Stimulated activated CD4-positive, alpha-beta T cell treated with anti-CD3 and anti-CD28 coated beads, Interleukin-1b, Interleukin-23, amount 100 ng/mL, for 1 hour (primary cell): ENCODE measurements at places on chromosomes 4 and X.

DNA sequence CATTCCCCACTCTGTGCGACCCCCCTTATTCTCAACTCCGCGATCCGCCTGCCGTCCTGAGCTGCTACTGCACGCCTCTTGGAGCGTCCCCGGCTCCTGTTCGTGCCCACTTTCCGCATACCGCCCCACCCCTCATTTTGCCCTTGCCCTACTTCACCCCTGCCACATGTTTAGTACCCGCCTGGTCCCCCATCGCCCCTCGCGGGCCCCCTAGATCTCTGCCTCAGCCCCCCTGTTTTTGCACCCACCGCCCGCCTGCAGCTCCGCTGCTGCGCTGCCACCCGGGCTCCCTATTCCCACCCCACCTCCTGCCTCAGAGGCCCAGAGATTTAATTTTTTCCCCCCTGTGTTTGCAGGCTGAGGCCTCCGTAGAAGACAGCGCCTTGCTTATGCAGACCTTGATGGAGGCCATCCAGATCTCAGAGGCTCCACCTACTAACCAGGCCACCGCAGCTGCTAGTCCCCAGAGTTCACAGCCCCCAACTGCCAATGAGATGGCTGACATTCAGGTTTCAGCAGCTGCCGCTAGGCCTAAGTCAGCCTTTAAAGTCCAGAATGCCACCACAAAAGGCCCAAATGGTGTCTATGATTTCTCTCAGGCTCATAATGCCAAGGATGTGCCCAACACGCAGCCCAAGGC, 1.4 kb downstream of the MAGED1 start:
- DNase-seq = no peak

DNA sequence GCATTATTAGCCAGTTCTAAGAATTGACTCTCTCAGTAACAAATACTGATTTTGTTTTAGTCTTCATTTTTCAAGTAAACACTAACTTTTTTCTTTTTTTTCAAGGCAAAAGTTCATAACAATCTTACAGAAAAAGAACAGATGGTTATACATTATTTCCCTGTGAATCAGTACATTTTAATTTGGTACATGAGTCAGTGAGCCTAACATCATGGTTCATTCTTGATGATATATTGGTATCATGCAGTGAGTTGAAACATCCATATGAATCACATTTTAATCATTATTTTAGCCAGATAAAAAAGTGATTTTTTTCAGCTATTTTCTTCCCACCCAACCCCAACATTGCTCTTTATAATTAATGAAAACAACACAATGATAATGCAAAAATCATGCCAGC, 184.3 kb upstream of the TACR3 start:
- DNase-seq = no peak

DNA sequence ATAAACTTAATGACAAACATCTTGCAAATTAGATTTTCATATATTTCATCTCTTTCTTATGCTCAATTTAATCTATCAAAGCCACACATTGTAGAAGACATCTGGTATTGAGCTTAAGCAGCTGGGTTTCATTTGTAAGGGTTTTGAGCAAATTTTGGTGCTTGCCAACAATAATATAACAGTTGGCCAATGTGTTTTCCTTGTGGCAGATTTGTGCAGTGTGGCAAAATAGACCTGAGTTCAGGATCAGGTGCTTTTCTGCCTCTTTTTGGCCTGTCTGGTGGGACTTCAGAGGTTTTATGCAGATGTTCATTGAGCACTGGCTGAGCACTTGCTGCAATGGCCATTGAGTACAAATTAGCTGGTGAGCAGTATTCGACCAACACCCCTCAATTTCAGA, 301.9 kb downstream of the BMPR1B start:
- no peak for DNase-seq

DNA sequence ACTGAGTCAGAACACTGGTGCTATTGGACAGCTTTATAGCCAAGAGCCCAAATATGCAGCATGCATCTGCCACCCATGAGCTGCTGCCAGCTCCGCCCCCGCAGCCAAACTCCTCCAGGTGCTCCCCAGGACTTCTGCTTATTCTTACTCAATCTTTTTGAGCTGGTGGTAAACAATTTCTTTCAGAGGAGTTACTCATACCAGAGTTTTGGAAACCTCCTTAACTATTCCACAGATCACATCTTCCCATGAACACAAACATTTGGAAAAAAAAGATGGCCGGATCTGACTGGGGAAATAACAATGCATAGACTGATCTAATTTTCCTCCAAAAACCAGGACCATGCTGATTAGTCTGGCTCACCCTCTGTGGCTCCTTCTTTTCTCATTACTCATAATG, 399.9 kb downstream of the GPM6A start:
- no peak for DNase-seq

DNA sequence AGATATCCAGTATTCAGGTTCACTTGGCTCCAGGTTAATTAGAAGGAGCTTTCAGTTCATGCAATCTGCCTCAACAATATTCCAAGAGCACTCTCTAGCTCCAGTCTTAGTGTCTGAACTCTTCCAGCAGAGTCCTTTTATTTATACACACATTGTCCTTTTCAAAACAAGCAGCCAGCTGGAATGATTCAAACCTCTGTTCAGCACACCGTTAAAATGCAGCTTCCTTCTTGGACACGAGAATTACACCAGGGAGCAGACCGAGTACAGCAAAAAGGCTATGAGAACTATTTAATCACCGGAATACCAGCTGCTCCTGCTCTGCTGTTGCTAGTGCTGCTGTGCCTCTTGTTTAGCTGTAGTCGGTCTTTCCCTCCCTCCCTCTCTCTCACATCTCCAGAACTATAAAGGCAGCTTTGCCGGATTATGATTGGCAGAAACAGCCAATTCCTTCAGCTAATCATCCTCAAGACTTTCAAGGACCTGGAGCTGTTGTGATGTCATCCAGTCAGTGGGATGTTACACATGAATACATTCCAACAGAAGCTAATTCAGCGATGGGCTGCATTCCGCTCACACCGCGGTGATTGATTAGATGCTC, at the start of gene NDST4:
Gene NDST4, minus strand, starts transcription at position 115 of the 601 bp plus-strand sequence. CDS start 36,584 bp downstream, outside the sequence.
- DNase-seq = no peak

GRCh38 chr4:58093352-58093751, 983.2 kb upstream of the IGFBP7 start:
- no peak for DNase-seq

GRCh38 chrX:129161108-129161507, 362.2 kb downstream of the SMARCA1 start:
- no peak for DNase-seq

DNA sequence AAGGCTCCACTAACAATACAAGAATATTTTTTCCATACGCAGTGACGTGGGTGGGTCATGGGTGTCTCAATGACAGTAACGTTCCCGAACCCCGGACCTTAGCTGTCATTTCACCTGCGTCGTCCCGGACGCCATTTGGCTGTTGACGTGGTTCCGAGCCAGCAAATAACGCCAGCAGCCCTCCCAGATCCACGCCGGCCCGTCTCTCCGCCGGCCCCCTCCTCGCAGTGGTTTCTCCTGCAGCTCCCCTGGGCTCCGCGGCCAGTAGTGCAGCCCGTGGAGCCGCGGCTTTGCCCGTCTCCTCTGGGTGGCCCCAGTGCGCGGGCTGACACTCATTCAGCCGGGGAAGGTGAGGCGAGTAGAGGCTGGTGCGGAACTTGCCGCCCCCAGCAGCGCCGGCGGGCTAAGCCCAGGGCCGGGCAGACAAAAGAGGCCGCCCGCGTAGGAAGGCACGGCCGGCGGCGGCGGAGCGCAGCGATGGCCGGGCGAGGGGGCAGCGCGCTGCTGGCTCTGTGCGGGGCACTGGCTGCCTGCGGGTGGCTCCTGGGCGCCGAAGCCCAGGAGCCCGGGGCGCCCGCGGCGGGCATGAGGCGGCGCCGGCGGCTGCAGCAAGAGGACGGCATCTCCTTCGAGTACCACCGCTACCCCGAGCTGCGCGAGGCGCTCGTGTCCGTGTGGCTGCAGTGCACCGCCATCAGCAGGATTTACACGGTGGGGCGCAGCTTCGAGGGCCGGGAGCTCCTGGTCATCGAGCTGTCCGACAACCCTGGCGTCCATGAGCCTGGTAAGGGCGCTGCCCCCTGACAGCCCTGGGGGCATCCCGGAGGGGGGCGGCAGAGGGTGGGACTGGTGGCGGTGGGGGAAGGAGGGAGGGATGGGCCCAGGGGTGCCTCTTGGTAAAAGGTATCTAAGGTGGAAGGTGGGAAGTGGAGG, at the start of gene CPE:
Gene CPE, plus strand, starts transcription at position 264 of the 933 bp plus-strand sequence. Its CDS starts 214 bp downstream, at position 478.
- no peak for DNase-seq

- peak; percentile 3 for DNase-seq
Observed at GRCh38 chr4:140252742-140253555, 99.0 kb upstream of the MAML3 start.

- DNase-seq = no peak
Observed at GRCh38 chr4:123046096-123046495, 123.7 kb upstream of the NUDT6 start.

- DNase-seq = no peak
Observed at GRCh38 chr4:98771959-98772632, 113.7 kb upstream of the TSPAN5 start.
